Kasumi-1 (cell line): ENCODE measurements at places on chromosomes 4 and X.

DNA sequence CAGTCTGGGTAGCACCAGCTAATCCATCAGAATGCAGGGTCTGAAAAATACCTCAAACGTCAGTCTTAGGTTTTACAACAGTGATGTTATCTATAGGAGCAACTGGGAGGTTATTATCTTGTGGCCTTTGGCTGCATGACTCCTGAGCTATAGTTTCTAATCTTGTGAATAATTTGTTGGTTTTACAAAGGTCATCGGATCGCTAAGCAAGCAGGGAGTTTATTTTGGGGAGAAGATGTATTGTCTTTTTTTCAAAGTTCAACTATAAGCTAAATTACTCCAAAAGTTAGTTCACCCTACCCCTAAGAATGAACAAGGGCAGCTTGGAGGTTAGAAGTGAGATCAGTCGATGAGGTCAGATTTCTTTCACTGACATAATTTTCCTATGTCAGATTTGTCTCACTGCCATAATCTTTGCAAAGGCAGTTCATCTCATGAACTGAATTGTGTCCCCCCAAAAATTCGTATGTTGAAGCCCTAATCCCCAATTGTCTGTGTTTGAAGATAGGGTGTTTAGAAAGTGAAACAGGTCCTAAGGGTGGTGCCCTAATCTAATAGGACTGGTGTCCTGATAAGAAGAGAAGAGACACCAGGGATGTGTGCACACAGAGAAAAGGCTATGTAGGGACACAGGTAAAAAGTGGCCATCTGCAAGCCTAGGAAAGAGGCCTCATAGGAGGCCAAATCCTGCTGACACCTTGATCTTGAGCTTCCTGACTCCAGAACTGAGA, 175.8 kb upstream of the GALNT7 start:
- no peak for DNase-seq

GRCh38 chrX:1661922-1662221, 47.0 kb downstream of the ASMT start:
- no peak for DNase-seq

DNA sequence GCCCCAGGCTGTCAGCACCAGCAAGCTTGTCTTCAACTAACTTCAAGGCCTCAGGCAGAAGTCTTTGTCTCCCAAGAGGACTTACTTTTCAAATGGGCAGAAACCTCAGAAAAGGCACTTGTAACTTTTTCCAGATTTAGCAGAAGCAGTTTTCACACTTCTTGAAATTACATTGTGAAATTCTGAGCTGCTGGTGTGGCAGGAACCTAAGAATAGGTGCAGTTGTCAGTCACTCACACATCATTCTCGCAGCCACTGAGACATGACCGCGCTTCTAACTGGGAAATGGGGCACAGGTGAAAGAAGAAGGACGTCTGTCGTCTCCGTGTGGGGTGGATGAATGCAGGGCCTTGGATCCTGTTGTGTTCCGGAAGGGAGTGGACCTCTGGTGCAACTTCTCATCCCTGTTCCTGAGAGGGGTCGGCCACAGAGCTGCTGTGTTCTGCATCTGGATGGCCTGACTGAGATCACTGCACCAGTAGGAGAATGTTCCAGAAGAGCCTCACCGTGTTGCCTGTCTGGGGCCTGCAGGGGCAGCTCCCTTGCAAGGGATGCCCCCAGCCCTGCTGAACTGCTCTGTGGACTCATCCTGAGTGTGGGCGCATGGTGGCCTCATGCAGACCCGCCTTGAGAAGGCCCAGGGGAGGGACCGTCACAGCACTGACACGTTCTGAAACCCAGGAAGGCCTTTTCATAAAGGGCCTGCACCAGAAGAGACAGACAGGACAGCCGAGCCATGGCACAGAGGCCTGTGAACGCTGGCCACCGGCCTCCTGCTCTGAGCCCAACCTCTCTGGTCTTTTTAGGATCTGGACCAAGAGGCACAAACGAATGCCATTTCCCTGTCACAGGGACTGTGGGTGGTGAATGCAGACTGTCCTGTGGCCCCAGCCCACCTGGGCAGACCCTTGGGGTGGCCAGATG, 18.7 kb downstream of the NAT8L start:
- DNase-seq = no peak

- DNase-seq = no peak
These were observed 38.2 kb upstream of the ABCG2 start for GRCh38 chr4:88196523-88197185.

GRCh38 chrX:8913655-8914409, 112.6 kb upstream of the FAM9A start:
- DNase-seq = no peak

DNA sequence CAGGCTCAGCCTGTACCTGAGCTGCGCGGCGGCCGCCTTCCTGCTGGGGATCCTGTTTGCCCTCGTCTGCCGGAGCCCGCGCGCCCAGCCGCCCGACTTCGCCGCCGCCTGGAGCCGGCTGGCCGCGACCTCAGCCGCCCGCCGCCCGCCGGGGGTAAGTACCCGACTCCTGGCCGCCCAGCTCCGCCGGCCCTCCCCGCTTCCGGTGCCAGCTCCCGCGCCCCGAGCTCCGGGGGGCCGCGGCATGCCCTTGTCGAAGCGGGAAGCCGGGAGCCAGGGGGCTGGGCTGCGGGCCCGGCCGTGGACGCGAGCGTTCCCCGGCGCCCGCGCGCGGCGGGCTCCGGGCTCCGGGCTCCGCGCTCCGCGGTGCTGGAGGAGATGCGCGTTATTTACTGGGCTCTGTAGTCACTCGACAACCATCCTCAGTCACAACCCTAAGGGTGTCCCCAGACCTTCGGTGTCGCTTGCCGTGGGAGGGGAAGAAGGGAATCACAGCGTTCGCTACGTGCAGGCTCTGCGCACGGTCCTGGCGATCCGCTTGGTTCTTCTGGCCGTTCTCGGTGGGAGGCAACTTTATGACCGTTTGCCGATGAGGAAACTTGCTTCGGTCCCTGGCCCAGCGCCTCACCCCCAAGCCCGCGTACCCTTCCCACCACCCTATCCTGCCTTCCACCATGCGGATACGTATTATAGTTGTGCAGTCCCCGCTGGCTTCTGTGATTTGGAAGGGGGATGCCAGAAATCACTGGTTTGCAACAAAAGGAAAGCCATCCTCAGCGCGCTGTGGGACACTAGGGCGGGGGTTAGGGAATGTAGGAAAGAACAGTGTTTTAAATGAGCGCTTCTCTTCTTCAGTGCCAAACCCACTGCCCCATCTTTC, 944 bp downstream of the SNX25 start:
- DNase-seq = peak; percentile 19

DNA sequence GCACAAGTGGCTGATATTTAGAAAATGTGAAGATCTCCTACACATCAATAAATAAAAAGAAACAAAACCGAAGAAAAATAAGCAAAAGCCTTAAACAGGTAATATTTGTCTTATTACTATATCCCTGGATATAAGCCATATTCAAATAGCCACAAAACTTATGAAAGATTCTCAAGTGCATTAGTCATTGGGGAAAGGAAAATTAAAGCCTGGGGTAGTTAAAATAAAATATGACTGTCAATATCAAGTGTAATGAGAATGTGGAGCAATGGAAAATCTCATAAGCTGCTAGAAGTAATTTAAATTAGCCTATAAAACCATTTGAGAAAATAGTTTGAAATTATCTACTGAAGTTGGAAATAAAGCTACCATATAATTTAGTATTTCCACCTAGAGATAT, 399.9 kb downstream of the GASK1B start:
- DNase-seq = no peak

DNA sequence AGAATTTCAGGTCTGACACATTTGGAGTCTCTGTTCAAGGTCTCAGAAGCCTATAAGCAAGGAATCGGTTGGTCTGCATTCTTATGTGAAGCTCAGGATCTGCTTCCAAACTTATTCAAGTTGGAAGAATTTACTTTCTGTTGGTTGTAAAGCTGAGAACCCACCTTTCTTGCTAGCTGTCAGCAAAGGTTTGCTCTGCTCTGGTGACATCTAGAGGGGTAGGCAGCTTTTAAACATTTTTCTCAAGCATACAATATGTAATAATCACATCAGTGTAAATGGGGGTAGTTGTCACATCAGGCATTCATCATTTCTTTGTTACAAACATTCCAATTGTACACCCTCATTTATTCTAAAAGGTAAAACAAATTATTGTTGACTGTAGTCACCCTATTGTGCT, 935.2 kb downstream of the TRAM1L1 start:
- DNase-seq = no peak

DNA sequence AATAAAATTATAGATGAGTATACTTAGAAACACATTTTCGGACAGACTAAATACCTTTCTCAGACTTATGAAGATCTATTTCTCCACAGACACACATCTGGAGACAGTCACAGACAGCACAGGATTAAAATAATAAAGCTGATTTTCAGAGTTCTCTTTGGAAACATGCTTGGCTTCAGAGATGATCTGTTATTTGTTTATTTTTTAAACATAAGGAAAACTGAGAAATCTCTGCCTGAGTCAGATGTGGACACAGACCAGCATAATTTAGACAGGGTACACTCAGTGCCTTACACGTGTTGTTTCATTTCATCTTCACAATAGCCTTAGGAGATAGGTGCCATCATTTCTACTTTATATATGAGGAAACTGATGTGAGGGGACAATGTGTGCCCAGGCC, 92.1 kb downstream of the SLC9A7 start:
- no peak for DNase-seq

GRCh38 chr4:110636680-110637407, 14.0 kb upstream of the PITX2 start:
- DNase-seq = no peak
